PC-9 (cell line): ENCODE measurements at places on chromosomes 4 and X. TPM values are rescaled to one million over a fixed set of nuclear protein-coding genes. Genes with fewer than 3 reads are reported as not detected.

RBMXL3 gene
- total RNA-seq = not detected in 2 replicates

TSPAN7 gene
- not detected in 2 replicates for total RNA-seq

TMEM255A gene
- 9.4 and 16.7 TPM in 2 replicates for total RNA-seq

JCHAIN gene
- total RNA-seq = not detected in 2 replicates

DNAAF6 gene
- not detected in 2 replicates for total RNA-seq

IL1RAPL1 gene
- total RNA-seq = 0.26 TPM in 1 of 2 replicates, not detected in the other

TMEM175 gene
- total RNA-seq = 13.5 and 20.2 TPM in 2 replicates

EVC2 gene
- 1.4 and 1.7 TPM in 2 replicates for total RNA-seq

IL13RA2 gene
- total RNA-seq = not detected in 2 replicates

GUCY1A1 gene
- 0.17 and 0.43 TPM in 2 replicates for total RNA-seq

FAM47A gene
- not detected in 2 replicates for total RNA-seq

MXRA5 gene
- not detected in 2 replicates for total RNA-seq

IQCM gene
- total RNA-seq = not detected in 2 replicates

MFSD8 gene
- 19.0 and 21.4 TPM in 2 replicates for total RNA-seq

BCORL1 gene
- total RNA-seq = 32.2 TPM in 2 replicates

TMPRSS11F gene
- total RNA-seq = not detected in 2 replicates

CFP gene
- 0.48 and 0.53 TPM in 2 replicates for total RNA-seq

NLGN4X gene
- 0.31 and 0.48 TPM in 2 replicates for total RNA-seq

FGFBP2 gene
- total RNA-seq = not detected in 2 replicates

SRPX gene
- not detected in 2 replicates for total RNA-seq
